Spleen (tissue), 13 donors: ENCODE measurements at places on chromosomes 11 and 22.

- DNase-seq = no peak
These were observed 6.7 kb downstream of the CASTOR1 start for GRCh38 chr22:30282616-30283046.

DNA sequence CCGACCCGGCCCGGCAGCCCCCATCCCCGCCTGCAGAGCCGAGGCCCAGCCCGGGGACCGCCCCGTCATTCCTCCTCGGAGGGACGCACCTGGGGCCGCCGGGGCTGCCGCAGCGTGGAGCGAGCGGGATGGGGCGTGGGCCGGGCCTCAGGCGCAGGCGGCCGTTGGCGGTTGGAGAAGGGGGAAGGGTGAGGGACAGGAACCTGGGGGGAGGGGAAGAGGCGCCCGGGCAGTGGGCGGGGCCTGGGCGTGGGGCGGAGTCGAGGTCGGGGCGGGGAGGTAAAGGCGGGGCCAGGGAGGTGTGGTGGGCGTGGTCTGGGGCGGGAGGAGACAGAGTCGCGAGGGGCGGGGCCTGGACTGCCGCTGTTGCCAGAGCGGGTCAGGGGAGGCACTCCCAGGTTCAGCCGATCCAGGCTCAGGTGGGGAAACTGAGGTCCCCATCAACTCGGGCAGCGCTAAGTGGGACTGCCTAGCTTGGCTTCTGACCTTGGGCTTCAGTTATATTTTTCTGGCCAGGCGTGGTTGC, at the start of gene TESMIN:
TSS of gene TESMIN (minus strand) at position 190 of the 526 bp plus-strand sequence. CDS start 860 bp downstream, outside the sequence.
- DNase-seq = peak; percentile 99

DNA sequence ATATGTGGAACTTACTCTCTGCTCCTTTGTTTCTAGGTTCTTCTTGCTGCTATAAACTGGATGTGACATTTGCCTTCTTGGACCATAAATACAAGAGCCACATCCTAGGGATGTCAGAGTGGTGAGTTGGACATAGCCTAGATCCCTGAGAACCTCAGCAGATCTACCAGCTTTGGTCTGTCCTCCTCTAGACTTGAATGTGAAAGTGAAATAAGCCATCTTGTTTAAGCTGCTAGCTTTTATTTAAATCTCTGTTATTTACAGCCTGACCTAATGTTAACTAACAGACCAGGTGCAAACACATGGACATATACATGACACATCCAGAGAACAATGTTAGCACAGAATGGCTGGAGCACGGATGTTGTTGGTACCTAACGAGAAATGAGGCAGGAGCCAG, 36.0 kb downstream of the SLN start:
- DNase-seq = no peak

DNA sequence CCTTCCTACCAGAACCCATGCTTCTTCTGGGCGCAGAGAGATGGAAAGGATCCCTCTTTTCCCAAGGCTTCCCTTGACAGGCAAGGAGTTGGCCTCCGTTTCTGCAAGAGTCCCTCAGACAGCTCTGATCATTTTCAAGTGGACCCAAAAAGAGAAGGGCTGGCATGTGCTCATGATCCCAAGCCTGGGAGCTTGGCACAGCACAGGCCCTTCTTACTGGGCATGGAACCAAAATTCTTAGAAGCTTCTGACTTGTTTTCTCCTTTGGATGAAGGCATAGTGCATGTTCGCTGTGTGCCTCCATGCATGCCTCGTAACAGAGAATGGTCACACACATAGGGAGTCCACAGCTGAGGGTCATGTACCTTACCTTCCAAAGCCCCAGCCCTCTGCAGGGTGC, 449.6 kb downstream of the MIAT start:
- no peak for DNase-seq

- no peak for DNase-seq
These were observed 79.2 kb upstream of the CEP126 start for GRCh38 chr11:101835506-101836063.

GRCh38 chr11:64987998-64988854, 8.5 kb downstream of the BATF2 start:
- DNase-seq = no peak

- no peak for DNase-seq
These were observed 7.9 kb downstream of the MRPL16 start for GRCh38 chr11:59802639-59803176.

- no peak for DNase-seq
These were observed 118.3 kb downstream of the WT1 start for GRCh38 chr11:32316858-32317642.

- peak; percentile 97 for DNase-seq
These were observed at the start of gene NLRX1 for GRCh38 chr11:119168471-119169281. Gene NLRX1 (plus strand): TSS chr11:119168725. CDS start chr11:119171404, 2,679 bp downstream.

GRCh38 chr22:50551160-50551752, 5.6 kb downstream of the KLHDC7B start:
- peak; percentile 73 for DNase-seq

- DNase-seq = no peak
These were observed 20.2 kb upstream of the TREH start for GRCh38 chr11:118699506-118700220.

DNA sequence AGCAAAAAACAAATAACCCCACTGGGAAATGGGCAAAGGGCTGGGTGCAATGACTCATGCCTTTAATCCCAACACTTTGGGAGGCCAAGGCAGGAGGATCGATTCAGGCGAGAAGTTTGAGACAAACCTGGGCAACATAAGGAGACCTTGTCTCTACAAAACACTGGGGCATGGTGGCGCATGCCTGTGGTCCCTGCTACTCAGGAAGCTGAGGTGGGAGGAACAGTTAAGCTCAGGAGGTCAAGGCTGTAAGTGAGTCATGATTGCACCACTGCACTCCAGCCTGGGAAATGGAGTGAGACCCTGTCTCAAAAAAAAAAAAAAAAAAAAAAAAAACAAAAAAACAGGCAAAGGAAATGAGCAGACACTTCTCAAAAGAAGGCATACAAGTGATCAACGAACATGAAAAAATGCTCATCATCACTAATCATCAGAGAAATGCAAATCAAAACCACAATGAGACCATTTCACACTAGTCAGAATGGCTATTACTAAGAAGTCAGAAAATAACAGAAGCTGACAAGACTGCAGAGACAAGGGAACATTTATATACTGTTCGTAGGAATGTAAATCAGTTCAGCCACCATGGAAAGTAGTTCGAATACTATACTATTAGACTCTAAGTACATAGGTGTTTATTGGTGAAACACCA, 48.2 kb upstream of the SMCO4 start:
- no peak for DNase-seq

DNA sequence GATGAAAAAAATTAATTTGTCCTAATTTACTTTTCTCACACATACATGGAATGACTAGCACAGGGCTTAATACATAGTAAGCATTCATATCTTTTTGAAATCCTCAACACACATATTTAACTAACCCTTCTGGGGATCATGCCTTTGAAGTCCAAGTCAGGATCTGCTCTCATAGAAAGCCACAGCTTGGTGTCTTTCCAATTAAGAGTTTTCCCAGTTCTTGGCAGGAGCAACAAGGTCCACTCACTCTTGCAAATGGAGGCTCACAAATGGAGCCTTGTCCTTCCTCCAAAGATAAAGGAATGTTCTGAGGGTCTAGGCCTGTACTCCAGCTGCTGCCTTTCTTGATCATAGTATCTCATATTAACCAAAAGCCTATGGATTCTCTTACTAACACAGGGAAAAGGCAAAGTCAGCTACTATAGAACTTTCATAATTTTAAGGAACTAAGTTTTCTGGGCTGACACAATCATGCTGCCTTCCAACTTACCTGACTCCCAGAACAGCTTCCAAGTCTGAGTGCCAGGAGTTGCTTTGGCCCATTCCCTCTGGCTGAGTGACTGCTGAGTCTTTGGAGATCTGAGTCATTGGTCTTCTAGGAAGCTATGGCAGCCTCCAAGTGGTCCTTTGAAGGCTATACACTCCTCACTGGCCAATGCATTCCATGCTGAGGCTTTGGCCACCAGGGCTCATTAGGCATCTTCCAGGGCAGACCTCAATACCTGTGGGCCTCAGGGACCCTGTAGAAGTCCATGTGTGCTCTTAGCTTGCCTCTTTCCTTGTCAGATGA, 25.8 kb upstream of the NUCB2 start:
- DNase-seq = no peak

DNA sequence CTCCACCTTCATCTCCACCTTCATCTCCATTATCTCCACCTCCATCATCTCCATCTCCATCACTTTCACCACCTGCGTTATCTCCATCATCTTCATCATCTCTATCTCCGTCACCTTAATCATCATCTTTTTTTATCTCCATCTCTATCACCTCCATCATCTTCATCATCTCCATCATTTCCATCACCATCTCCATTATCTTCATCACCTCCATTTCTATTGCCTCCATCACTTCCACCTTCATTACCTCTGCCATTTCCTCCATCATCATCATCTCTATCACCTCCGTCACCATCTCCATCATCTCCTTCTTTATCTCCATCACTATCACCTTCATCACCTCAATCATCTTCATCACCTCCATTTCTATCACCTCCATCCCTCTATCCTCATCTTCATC, 573.5 kb downstream of the TBC1D22A start:
- no peak for DNase-seq

GRCh38 chr11:121244884-121245283, 47.7 kb upstream of the SC5D start:
- DNase-seq = no peak

DNA sequence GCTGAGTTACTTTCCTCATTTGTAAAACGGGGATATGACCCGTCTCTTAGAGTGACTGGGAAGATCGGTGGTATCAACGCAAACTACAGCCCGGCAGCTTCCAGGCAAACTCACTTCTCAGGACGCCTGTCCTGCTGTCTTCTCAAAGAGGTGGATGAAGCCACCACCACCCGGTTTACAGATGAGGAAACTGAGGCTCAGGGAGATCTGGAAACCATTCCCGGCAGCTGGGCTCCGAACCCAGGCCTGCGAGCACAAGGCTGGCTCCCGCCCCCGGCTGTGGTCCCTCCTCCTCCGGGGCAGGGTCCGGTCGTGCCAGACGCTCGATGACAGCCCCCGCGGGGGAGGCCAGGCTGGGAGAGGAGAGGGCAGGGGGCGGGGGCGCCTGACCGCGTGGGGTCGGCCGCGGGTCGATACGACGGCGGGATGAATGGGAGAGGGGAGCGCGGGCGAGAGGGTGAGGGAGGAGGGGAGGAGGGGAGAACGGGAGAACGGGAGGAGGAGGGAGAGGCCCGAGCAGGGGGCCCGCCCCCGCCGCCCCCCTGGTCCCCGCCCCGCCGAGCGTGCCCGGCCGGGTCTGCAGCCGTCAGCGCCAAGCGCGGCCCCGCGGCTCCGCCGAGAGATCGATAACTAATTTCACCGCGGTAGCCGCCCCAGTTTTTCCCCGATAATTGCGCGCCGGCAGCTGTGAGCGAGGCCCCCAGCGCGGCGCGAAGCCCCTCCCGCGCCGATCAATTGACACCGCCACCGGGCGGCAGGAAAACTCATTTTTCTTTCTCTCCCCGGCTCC, 14.0 kb downstream of the IGLL1 start:
- peak; percentile 74 for DNase-seq

- DNase-seq = no peak
These were observed 9.0 kb upstream of the NUCB2 start for GRCh38 chr11:17267576-17267975.

- DNase-seq = no peak
These were observed 83.7 kb upstream of the DBX1 start for GRCh38 chr11:20243974-20244373.

DNA sequence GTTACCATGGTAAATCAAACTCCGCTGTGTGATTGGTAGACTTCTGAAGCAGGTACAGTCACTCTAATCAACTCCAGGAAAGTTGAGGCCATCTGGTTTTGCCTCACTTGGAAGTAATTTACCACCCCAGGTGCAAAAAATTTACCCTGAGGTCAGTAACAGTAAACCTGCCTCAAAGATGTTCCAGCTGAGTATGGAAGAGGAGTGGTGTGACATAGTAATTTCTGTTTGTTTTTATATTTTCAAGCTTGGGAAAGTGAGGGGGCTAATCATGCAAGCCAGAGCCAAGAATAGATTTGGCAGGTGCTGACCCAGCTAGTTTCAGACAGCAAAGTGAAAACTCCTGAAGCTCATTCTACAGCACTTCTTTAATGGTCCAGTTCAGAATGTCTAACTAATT, 691.6 kb downstream of the NTM start:
- no peak for DNase-seq

DNA sequence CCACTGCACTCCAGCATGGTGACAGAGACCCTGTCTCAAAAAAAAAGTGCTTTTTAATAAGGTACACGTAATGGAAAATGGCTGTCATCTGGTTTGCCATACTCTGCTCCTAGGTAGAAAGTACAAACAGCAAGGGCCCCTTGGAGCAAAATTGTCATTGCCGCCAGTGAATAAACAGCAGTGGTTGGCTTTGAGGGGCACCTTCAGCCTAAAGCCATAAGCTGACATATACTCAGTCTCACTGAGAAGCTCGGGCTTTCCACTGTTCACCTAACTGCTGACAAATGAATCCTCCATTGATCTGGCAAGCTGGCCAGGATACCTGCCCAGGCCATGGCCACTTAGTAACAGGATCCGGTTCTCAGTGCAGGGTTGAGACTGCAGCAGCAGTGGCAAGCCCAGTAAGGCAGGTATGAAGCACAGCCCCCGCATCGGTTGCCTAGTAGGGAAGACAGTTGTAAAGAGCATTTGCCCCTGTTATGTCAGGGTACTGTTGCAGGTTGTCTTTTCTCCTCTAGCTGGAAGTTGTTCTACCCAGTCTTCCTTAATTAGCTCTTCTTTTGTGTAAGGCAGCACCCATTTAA, 38.8 kb downstream of the MARK2 start:
- DNase-seq = no peak

GRCh38 chr22:38866024-38866398, 6.0 kb downstream of the CBX6 start:
- DNase-seq = no peak

DNA sequence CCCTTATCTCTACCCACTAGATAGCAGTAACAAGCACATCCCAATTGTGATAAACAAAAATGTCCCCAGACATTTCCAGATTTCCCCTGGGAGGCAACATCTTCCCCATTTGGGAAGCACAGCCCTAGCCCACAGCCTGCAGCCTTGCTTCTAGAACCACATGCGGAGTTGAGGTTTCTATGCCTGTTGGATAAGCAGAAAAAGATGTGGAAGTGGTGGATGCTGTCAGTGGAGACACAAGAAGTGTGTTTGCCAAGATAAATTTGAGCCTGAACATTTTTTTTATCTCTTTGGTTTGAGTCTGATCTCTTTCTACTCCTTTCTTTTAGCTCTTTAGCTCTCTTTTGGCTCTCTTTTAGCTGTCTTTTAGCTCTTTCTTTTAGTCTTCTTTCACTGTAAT, 884.5 kb downstream of the NTM start:
- no peak for DNase-seq

DNA sequence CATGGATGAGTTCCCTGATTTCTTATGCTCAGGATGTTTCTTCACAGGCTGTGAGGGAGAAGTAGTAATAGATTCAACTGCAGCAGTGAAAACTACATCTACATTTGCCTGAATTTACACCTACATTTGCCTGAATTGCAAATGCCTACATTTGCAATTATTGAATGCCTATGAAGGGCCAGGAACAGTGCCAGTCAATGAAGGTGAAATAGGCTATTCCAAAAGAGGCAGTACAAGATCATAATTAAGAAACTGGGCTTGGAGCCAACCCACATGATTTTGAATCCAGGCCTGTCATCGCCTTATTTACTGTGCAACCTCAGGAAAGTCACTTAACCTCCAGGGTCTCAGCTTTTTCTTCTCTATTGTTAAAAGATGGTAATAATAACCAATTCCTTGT, 1353.3 kb downstream of the FAM181B start:
- no peak for DNase-seq
